ENCODE measurements at places on chromosomes 3 and 15. TPM values are rescaled to one million over a fixed set of nuclear protein-coding genes. Genes with fewer than 3 reads are reported as not detected.

CCDC54 gene
- total RNA-seq: not detected

DNA sequence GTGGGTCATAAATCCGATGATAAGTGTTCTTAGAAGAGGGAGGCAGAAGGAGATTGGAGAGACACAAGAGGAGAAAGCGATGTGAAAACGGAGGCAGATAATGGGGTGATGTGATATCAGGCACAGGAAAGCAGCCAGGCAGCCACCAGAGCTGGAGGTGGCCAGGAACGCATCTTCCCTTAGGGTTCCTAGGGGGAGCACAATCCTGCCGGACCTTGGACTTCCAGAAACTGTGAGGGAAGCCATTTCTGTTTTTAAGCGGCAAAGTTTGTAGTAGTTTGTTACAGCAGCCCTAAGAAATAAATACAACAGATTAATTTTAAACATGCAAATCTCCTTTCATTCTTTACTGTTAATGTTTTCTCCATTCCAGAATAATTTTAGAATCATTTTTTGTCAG is 259.9 kb upstream of the TMC3 start:
- H3K4me3 ChIP-seq: no peak overlapping the region
- no peak overlapping the region for H3K27ac ChIP-seq
- no peaks in the 10 kb centered on the region for H3K27me3 ChIP-seq
- H3K36me3 ChIP-seq: no peaks in the 10 kb centered on the region
- no peaks in the 10 kb centered on the region for H3K4me1 ChIP-seq

- H3K4me1 ChIP-seq: no peaks in the 10 kb centered on the region
- H3K36me3 ChIP-seq: no peaks in the 10 kb centered on the region
- no peak for DNase-seq
- no peaks in the 10 kb centered on the region for H3K27me3 ChIP-seq
Measured at GRCh38 chr15:30827625-30828303, 76.0 kb upstream of the FAN1 start.

- H3K4me3 ChIP-seq: no peak overlapping the region
- no peak overlapping the region for H3K27ac ChIP-seq
- no peaks in the 10 kb centered on the region for H3K36me3 ChIP-seq
- no peaks in the 10 kb centered on the region for H3K4me1 ChIP-seq
- DNase-seq: no peak
- H3K27me3 ChIP-seq: no peaks in the 10 kb centered on the region
Measured at GRCh38 chr15:101506491-101506890, 17.0 kb upstream of the PCSK6 start.

DNA sequence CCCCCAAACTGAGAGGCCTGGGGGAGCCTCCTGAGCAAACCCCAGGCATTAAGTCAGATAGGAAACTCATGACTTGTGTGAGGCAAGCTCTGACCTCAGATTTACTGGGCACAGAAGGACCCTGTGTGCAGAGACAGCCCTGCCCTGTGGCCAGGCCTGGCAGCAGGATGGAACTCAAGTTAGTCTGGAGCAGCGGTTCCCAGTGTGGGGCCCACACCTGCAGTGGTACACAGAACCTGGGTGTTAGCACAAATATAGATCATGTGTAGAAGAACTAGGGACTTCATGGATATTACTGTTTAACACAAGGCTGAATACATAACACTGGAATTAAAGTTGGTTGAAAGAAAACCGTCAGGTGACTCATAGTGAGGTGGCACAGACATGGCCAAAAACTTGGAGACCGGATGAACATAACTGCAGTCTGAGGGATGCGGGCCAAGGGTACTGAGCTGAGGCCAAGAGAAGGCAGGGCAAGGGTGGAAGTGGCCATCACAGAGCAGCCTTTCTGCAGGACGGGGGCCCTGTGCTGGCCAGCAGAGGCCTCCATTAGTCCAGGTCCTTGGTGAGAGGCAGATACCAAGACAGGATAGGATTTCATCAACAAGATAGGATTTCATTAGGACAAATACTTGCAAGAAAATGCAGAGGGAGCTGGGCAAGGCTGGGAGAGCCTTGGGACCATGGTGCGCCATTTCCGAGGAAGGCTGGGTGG is 40.9 kb downstream of the IRAK2 start:
- H3K27ac ChIP-seq: peak overlapping the region; percentile 61
- no peak overlapping the region for H3K4me3 ChIP-seq
- peaks cover 26% of the 10 kb centered on the region for H3K4me1 ChIP-seq
- H3K27me3 ChIP-seq: no peaks in the 10 kb centered on the region
- no peak for DNase-seq

GRCh38 chr3:55697177-55697865 is 210.2 kb upstream of the WNT5A start:
- no peak overlapping the region for H3K4me3 ChIP-seq
- DNase-seq: no peak
- no peak overlapping the region for H3K27ac ChIP-seq
- no peaks in the 10 kb centered on the region for H3K4me1 ChIP-seq
- H3K36me3 ChIP-seq: no peaks in the 10 kb centered on the region
- H3K27me3 ChIP-seq: no peaks in the 10 kb centered on the region

EPHB3 gene
- total RNA-seq: 2.8 TPM

C15orf62 gene
- total RNA-seq: not detected

ZMYND10 gene
- total RNA-seq: not detected

DNA sequence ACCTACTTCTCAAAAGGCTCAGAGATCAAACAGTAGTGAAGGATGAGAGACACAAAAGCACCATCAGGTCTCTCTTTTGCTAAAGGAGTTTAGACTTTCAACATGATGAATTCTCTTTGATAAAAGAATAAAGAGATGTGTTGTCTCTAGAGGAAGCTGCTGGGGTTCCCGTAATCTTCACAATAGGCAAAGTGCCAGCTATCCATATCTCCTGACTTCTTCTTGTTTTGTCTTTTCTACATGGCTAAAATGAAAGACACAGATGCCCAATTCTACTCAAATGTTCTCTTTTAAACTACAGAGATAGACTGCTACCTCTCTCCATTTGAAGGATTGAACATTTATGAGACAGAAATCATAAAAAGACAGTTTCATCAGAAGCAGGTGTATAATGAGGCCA is 38.4 kb upstream of the TUSC7 start:
- DNase-seq: no peak
- no peak overlapping the region for H3K4me3 ChIP-seq
- no peaks in the 10 kb centered on the region for H3K36me3 ChIP-seq
- no peaks in the 10 kb centered on the region for H3K4me1 ChIP-seq
- H3K27me3 ChIP-seq: no peaks in the 10 kb centered on the region

DNA sequence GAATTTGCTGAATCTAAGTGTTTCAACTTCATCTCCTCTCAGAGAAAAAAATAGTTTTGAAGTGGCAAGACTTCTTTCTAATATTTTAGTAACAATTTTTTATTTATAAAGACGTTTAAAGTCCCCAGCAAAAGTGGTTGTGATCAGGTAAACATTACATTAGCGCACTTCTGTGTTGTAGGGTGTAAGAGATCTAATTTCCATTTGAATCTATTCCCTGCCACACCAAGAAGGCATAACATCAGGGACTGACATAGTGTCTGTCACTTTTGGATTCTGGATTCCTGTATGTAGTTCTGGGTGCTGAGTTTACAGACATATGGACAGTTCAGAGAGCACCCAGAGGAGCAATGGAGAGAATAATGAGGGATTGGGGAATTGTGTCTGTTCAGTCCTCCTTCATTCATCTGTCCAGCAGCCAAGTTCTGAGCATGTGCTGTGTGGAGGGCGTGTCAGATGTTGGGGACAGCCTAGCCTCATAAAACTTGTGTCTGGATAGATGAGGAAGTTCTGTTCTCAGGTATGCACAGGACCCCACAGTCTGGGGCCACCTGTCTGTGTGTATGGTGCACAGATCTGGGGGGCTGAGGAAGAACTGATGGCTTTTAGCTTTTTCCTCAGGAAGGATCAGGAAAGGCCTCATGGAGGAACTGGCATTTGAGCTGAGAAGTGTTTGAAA is 65.6 kb downstream of the MAP2K5 start:
- H3K27me3 ChIP-seq: no peaks in the 10 kb centered on the region
- H3K36me3 ChIP-seq: no peaks in the 10 kb centered on the region
- no peak for DNase-seq
- no peaks in the 10 kb centered on the region for H3K4me1 ChIP-seq
- H3K27ac ChIP-seq: no peak overlapping the region

DNA sequence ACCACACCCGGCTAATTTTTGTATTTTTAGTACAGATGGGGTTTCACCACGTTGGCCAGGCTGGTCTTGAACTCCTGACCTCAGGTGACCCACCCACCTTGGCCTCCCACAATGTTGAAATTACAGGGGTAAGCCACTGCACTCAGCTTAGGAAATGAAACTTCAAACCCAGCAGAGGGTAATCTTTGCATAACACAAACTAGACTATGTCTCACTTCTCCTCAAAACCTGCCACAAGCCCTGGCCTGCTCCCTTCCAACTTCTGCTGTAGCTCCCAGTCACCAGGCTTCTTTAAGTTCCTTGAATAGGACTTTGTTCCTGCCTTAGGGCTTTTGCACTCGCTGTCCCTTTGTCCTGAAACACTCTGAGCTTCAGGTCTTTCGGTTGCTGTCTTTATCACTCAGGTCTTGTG is 39.2 kb upstream of the SEMA4B start:
- H3K27ac ChIP-seq: peak overlapping the region; percentile 82
- DNase-seq: no peak
- H3K4me3 ChIP-seq: no peak overlapping the region
- no peaks in the 10 kb centered on the region for H3K4me1 ChIP-seq
- H3K36me3 ChIP-seq: no peaks in the 10 kb centered on the region

DCLK3 gene
- 0.36 TPM for total RNA-seq

DNA sequence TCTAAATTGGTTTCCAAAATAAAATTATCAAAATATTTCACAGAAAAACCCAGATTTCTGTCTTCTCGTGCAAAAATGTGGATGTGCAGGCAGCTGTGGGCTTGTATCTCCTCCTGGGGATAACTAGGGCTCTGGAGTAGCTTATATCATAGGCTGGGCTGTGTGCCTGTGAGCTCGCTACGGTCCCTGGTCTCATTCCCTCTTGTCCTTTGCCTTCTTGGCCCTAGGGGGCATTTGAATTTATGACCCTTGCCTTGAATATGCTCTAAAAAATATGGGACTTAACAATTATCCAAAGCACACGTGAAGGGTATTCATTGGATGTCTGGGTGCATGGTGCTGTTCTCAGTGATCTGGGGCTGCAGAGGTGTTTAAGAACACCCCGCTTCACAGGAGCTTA is 132.6 kb downstream of the PDZRN3 start:
- no peak overlapping the region for H3K27ac ChIP-seq
- H3K4me3 ChIP-seq: no peak overlapping the region
- no peaks in the 10 kb centered on the region for H3K36me3 ChIP-seq
- no peak for DNase-seq

- DNase-seq: peak; percentile 3
- H3K27me3 ChIP-seq: no peaks in the 10 kb centered on the region
- H3K4me1 ChIP-seq: peaks cover 5% of the 10 kb centered on the region
- H3K4me3 ChIP-seq: no peak overlapping the region
- no peaks in the 10 kb centered on the region for H3K36me3 ChIP-seq
Measured at GRCh38 chr15:90327311-90327710, 24.8 kb upstream of the ZNF774 start.

ZNF80 gene
- total RNA-seq: not detected

DBR1 gene
- total RNA-seq: 9.7 TPM

DNA sequence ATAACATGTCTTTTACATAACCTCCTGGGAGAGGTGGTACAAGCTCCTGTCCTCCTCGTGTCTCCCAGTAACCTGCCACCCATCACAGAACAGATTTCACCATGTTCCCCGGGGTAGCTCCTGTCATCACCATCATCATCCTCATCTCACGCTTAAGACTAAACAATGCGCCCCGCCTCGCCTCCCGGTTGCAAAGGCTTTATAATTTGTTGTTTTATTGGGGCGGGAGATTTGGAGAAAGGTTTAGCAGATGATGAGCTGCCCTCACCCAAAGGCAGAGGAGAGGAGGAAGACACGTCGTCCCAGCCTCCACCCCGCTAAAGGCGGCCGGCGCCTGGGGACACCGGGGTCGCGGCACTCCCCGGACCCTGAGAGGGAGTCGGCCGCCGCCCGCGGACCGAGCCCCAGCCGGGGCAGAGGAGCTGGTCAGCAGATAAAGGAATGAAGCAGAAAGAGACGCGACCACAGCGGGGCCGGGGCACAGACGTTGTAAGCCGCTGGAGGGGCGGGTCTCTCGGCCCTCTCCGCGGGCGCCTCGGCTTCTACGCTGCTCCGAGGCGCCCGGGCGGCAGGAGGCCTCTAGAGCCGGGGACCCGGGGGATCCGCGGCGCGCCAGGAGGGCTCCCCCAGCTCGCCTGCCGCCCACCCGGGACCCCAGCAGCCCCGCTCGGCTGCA is 589 bp downstream of the HERC1 start:
- peak; percentile 73 for DNase-seq
- no peaks in the 10 kb centered on the region for H3K36me3 ChIP-seq
- H3K27me3 ChIP-seq: no peaks in the 10 kb centered on the region
- peak overlapping the region; percentile 90 for H3K27ac ChIP-seq
- peak overlapping the region; percentile 61 for H3K4me3 ChIP-seq
- H3K4me1 ChIP-seq: peaks cover 46% of the 10 kb centered on the region

RBPMS2 gene
- total RNA-seq: 58.2 TPM

P2RY1 gene
- total RNA-seq: 24.6 TPM

GRCh38 chr15:71678191-71678590 is 132.2 kb upstream of the NR2E3 start:
- H3K36me3 ChIP-seq: no peaks in the 10 kb centered on the region
- no peaks in the 10 kb centered on the region for H3K27me3 ChIP-seq
- H3K27ac ChIP-seq: no peak overlapping the region
- H3K4me1 ChIP-seq: peaks cover 31% of the 10 kb centered on the region

ZNF609 gene
- 30.3 TPM for total RNA-seq

GRCh38 chr3:117586161-117586560 is 876.6 kb downstream of the TUSC7 start:
- no peak overlapping the region for H3K4me3 ChIP-seq
- H3K27me3 ChIP-seq: no peaks in the 10 kb centered on the region
- no peaks in the 10 kb centered on the region for H3K36me3 ChIP-seq
- H3K4me1 ChIP-seq: no peaks in the 10 kb centered on the region
- no peak overlapping the region for H3K27ac ChIP-seq

DNA sequence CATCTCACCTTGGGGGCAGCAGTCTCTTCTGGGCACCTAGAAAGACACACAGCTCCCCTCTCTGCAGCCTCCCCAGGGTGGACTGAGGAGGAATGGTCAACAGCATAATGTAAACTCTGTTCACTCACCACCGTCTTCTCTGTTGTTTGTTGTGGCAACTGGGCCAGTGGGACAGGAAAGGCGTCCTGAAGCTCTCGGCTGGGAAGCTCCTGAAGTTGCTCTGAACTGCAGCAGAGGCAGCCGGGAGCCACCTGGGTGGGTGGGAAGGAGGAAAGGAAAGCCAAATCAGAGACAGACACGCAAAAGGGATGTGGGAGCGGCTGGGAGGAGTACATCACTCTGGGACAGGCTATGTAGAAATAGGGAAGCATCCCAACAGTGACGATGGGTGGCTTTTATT is 52.7 kb downstream of the MYLK start:
- DNase-seq: no peak
- H3K4me1 ChIP-seq: no peaks in the 10 kb centered on the region
- H3K27ac ChIP-seq: peak overlapping the region; percentile 31
- no peak overlapping the region for H3K4me3 ChIP-seq
- H3K36me3 ChIP-seq: no peaks in the 10 kb centered on the region

- no peak overlapping the region for H3K4me3 ChIP-seq
- no peaks in the 10 kb centered on the region for H3K4me1 ChIP-seq
- DNase-seq: no peak
- H3K27me3 ChIP-seq: no peaks in the 10 kb centered on the region
- H3K36me3 ChIP-seq: no peaks in the 10 kb centered on the region
- H3K27ac ChIP-seq: no peak overlapping the region
Measured at GRCh38 chr3:175593331-175593730, 734.2 kb downstream of the NAALADL2 start.

GTPBP8 gene
- total RNA-seq: 36.0 TPM

WDR93 gene
- total RNA-seq: not detected
